NCI-H69 (cell line): ENCODE measurements at places on chromosomes 3 and 15.

GRCh38 chr3:58026598-58026997, 18.4 kb downstream of the FLNB start:
- peak; percentile 67 for DNase-seq

DNA sequence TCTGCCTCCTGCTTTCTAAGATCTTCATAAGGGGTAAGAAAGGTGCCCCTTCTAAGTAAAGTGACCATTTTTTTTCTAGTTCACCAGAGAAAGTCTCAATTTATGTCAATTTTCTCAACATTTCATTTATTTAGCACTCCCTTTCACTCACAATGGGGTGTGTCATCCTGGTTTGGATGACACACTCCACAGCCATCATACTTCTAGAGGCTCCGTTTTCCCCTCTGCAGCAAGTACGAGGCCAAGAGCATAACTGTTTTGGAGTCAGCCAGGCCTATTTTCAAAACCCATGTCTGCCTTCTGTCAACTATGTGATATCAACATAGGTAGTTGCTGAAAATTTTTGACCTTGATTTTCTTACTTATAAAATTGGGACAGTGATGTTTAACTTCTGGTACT, 703.2 kb downstream of the NLGN1 start:
- DNase-seq, result peak; percentile 72

GRCh38 chr3:171883893-171884279, 40.7 kb downstream of the TMEM212 start:
- DNase-seq, result no peak

- no peak for DNase-seq
Observed at GRCh38 chr3:144106970-144107369, 135.3 kb downstream of the DIPK2A start.

DNA sequence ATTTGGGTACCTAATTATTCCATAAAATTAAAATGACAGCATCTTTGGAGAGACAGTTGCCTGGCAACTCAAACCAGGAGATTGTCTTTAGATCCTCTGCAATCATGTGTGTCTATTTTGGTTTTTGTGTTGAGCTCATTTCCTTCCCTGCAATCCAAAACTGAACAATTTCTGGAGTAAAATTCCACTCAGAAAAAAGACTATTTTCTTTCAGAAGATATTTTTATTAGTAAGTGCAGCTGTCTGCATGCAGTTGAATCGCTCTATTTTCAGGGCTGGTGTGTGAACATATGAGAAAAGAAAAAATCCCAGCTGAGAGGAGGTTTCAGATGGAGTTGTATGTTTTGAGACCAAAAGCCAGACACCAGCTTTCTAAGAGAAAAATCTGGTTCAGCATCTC, 41.9 kb upstream of the DYNC1LI1 start:
- no peak for DNase-seq

- no peak for DNase-seq
Observed at GRCh38 chr3:140610544-140610943, 67.3 kb upstream of the TRIM42 start.

- DNase-seq, result peak; percentile 86
Observed at GRCh38 chr3:71102111-71102983, 481.2 kb downstream of the FOXP1 start.

DNA sequence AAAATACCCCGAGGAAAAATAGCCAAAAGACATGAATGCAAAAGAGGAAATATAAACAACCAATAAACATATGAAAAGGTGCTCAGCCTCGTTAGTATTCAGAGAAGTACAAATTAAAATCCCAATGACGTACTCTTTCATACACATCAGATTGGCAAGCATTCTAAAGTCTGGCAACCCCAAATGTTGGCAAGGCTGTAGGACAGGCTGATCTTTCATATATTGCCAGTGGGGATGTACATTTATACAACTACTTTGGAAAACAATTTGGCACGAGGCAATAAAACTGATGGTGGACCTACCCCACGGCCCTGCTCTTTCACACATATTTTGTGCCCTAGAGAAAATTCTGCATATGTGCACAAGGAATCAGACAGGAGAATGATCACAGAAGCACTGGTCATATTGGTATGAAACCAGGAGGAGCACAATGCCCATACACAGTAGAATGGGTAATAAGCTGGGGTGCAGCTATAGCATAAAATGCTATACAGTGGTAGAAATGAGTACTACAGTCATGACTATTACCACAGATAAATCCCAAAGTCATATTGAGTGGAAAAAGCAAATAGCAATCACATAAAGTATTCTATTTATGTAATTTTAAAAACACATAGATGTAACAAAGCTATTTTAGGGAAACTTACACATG, 176.0 kb upstream of the SLC24A5 start:
- peak; percentile 17 for DNase-seq

DNA sequence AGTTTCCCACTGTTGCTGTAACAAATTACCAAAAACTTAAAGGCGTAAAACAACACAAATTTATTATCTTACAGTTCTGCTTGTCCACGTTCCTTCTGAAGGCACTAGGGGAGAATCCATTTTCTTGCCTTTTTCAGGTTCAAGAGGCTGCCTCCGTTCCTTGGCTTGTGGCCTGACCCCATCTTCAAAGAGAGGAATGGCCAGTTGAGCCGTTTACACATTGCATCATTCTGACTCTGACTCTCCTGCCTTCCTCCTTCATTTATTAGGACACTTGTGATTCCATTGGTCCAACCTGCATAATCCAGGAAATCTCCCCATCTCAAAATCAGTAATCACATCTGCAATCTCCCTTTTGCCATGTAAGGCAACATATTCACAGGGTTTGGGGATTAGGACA, 122.7 kb upstream of the BHLHE40 start:
- DNase-seq, result no peak

- DNase-seq, result no peak
Observed at GRCh38 chr3:1902416-1902815, 196.2 kb upstream of the CNTN4 start.

GRCh38 chr15:75161106-75161916, 40.4 kb upstream of the C15orf39 start:
- DNase-seq, result no peak

GRCh38 chr15:84858231-84858630, 26.2 kb upstream of the SLC28A1 start:
- no peak for DNase-seq

GRCh38 chr15:71231758-71232157, 116.5 kb downstream of the THSD4 start:
- no peak for DNase-seq

- DNase-seq, result no peak
Observed at GRCh38 chr15:63492541-63493077, 11.8 kb upstream of the USP3 start.

- DNase-seq, result no peak
Observed at GRCh38 chr3:147940405-147941193, 531.4 kb downstream of the ZIC1 start.

DNA sequence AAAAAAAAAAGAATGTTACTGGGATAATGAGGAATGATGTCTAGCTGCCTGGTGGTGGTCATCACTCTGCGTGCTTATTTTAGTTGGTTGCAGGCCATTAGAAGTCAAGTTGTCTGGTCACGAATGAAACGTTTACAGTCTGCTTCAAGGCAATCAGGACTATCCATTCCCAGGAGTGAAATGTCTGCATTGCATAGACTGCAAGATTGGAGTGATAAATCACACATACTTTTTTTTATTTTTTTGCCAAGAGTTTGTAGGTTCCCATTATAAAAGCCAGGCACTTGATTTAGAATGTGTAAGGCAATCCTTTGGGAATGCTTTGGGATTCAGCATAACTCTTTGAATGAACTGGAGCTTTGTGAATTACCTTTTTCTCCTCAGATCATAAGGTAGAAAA, 132.3 kb downstream of the STAC start:
- no peak for DNase-seq

DNA sequence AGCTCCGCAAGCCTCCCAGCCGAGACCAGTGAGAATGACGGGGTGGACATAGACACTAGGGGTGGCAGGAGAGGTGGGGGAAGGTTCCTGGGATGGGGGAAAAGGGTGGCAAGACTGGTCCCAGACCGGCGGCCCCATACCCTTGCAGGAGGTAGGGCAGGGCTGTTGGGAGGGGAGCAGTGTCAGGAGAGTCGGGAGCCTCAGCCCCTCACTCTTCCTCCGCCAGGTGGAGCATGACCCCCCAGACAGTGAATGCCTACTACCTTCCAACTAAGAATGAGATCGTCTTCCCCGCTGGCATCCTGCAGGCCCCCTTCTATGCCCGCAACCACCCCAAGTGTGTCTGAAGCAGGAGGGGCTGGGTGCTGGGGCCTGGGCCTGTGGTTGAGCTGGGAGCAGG, 8.7 kb upstream of the PSMD2 start:
- DNase-seq, result no peak

DNA sequence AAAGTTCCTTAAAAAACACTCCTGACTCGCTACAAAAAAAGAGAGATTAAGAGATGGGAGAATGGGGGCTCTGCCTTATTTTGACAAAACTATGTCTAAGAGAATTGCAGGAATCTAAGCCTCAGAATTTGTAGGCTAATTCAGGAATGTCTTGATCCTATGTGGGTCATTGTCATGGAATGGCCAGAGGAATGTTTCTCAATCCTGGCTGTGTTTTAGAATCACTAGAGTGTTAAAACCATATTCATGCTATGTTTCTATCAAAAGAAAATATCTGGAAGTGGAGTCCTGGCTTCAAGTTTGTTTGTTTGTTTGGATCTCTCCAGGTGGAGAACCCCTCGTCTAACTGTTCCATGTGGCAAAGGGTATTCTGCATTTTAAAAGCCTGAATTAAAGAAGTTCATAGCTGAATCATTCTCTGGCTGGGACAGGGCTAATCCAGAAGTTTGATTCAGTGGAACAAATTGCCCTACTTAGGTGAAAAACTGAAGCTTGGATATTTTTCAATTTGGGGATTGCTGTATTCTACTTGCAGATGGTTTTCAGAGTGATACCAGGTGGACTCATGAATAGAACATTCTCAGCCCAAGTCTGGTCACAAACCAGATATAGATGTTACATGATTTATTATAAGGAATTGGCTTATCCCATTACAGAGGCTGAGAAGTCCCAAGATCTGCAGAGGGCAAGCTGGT, 28.2 kb downstream of the GJD2 start:
- no peak for DNase-seq

DNA sequence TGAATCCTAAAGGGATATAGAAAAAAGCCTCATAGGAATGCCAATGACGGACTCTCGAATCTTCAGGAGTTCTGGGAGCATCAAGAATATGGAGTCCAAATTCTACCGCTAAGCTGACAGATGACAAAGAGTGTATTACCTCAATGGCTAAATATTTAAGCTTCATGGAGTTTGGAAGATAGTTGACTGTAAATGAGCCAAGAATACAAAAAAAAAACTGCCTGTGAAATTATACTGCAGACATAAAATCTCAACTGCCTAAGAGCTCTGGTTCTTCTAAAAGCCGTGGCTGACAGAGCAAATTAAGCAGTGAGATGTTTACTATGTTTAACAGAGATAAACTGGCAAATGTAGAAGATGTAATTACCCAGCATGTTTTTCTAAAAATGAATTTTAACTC, 140.0 kb downstream of the GADL1 start:
- no peak for DNase-seq

DNA sequence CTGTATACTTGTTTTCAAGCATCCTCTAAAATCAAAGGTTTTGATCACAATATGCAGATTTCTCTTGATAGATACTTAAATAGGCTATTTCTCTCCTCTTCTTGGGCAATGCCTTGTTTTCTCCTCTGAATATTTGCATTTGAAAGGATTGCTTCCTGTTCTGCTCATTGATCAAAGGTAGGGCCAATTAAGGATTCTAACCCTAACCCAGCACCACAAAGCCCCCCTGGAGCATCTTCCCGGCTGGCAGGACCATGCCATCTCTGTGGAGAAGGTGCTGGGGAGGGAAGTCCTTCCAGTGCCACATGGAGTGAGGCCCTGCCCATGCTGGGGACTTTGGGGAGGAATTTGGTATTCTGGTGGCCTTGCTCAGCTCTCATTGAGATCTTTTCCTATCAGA, 11.3 kb upstream of the NIPA2 start:
- DNase-seq, result no peak

DNA sequence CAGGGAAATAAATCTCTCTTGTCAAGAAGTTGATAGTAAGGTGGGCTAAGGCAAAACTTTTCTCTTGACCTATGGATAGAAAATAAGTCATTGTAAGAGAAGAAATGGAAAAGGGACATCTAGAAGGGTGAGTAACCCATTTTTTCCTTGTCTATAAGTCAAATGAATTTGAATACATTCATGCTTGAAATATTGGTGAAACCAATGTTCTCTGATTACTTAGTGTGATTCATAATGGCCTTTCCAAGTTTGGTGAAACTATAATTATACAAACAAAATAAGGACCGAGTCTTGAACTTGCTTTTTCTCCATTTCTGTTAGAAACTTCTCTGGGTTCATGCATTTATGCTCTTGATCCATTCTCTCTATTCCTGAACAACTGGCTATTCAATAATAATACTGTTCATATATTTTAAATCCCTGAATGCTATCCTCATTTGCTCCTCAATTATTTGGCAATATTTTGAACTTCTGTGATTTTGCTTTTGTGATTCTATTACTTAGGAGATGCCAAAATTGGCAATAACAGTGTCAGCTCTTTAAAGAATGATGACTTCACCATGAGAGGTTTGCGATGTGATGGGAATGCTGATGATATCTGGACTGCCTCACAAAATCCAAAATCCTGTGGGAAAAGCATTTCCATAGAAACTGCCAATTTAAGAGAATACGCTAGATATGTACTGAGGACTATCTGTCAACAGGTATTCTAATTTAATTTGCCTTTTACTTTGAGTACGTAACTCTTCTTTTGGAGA, 12.3 kb downstream of the P2RY12 start:
- no peak for DNase-seq

- DNase-seq, result no peak
Observed at GRCh38 chr15:71110405-71111180, 4.7 kb upstream of the THSD4 start.

DNA sequence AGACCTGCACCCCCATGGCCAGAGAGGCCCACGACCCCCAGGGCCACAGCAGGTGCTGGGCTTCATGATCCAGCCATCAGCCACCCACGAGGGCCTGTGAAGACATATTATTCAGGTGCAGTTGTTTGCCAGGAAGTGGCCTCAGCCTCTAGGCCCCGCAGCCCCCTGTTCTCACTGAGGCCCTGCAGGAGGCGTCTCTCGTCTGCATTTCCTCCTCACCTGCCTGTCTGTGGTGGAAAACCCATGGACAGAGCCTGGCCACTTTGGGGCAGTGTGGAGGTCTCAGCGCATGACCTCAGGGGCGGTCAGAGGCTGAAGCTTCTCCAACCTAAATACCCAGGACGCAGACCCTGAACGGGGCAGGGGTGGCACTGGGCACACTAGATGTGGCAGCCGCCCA, 18.6 kb downstream of the UROC1 start:
- peak; percentile 19 for DNase-seq

DNA sequence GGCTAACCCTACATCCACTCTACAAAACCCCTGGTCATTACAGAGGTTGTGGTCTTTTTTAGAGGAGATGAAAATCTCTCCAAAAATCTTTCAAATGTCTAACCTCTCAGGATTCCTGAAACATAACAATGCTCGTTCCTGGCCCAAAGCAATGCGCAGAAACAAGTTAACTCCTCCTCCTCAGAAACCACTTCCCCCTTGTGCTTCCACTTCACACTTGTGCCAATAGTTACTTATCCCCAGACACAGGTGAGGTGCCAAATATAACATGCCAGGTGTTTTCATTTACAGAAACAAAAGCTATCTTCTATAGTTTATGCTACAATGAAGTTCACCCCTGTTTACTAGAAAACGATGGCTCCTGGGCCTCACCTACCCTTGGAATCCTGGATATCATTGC, 6.2 kb downstream of the NDUFAF1 start:
- no peak for DNase-seq
